Stimulated activated CD4-positive, alpha-beta T cell treated with anti-CD3 and anti-CD28 coated beads, TNF-alpha, amount 100 ng/mL, for 1 hour (primary cell): ENCODE measurements at places on chromosomes 12 and 14.

- DNase-seq: no peak
Measured at GRCh38 chr12:32312049-32312670, 87.2 kb upstream of the FGD4 start.

DNA sequence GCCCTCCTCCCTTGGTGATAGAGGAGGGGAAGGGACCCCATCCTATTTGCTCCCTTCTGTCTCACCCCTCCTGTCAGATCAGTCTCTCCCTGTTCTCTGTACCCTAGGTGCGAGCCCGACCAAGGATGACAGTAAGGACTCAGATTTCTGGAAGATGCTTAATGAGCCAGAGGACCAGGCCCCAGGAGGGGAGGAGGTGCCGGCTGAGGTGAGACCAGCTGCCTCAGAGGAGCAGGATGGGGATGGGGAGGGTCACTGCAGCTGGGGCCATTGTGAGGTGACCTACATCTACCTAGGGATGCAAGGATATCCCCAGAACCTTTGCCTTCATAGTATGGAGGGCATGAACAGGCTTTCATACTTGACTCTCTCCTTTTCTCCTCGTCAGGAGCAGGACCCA is 22.2 kb downstream of the AGAP2 start:
- DNase-seq: no peak

DNA sequence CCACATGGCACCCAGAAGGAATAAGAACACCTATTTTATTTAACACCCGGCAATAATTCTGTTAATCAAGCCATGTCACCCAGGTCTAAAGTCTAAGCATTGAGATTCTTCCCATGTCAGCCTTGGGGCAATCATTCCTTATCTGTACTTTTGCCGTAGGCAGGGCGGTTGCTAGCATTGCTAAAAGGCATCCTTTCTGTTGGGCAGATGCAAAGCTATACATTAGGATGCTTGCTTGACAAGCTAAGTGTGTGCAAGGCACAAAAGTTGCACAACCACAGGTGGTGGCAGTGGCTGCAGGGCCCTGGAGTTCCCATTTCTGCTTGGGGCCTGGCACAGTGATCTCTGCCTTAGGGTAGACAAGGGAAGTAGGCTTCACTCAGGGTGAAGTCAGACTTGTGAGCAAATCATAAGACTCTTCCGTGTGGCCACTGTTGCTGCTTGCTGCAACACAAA is 12.5 kb upstream of the GALNT6 start:
- no peak for DNase-seq

DNA sequence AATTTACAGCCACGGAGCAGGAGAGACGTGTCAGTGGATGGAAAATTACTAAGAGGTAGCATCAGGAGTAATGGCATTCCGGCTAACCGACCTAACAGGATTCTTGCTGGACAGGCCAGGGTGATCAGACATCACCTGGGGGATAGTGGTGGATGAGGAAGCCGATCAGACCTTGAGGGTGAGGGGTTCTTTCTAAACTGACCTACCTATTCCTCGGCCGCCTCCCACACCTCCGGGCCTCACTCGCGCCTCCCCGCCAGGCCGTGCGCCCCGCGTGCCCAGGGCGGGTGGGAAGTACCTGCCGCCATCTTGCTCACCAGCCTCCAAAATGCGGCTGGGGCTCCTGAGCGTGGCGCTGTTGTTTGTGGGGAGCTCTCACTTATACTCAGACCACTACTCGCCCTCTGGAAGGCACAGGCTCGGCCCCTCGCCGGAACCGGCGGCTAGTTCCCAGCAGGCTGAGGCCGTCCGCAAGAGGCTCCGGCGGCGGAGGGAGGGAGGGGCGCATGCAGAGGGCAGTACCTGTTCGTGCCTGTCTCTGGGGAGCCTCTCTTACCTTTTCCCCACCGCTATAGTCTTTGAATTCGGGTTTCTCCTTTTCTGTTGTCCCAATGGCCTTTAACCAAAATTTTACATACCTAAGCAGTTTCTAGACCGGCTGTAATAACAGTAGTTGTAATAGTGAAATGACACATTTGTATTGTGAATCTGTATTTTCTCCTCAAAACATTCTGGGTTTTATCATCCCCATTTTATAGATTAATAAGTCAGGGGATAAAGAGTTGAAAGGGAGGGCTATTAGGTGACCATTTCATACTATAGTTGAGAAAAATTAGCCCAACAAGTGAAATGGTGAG is at the start of gene TMPRSS12:
Gene TMPRSS12 (plus strand): TSS at position 290 of the 857 bp plus-strand sequence. CDS start 39 bp downstream, at position 329.
- no peak for DNase-seq

GRCh38 chr14:103871596-103872480 is 24.5 kb upstream of the PPP1R13B start:
- peak; percentile 26 for DNase-seq

DNA sequence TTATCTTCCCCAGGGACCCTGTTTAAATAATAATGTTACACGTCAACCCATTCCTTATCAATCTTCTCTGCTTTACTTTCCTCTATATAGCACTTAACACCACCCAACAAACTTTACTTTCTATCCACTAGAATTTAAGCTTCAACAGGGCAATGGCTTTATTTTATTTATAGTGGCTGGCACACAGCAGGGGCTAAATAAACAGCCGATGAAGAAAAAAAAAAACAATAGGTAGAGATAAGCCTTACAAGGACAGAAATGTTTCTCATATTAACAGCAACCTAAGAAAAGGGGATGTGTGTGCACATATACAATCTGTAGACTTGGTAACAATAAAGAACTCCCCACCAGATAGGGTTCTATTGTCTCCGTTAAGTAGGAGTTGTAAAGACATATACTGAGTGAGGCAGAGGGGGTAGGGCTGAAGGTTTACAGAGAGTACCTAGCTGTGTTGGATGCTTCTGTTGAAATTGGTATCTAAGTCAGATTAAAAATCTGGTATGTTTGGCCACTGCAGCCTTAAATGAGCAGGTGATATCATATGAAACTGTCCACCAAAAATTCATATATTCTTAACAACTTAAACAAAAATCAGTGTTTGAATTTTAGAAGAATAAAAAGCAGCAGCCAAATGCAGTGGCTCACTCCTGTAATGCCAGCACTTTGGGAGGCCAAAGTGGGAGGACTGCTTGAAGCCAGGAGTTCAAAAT is 24.7 kb upstream of the AP4S1 start:
- DNase-seq: no peak

GRCh38 chr12:51389302-51389999 is 1.8 kb downstream of the GALNT6 start:
- no peak for DNase-seq

DNA sequence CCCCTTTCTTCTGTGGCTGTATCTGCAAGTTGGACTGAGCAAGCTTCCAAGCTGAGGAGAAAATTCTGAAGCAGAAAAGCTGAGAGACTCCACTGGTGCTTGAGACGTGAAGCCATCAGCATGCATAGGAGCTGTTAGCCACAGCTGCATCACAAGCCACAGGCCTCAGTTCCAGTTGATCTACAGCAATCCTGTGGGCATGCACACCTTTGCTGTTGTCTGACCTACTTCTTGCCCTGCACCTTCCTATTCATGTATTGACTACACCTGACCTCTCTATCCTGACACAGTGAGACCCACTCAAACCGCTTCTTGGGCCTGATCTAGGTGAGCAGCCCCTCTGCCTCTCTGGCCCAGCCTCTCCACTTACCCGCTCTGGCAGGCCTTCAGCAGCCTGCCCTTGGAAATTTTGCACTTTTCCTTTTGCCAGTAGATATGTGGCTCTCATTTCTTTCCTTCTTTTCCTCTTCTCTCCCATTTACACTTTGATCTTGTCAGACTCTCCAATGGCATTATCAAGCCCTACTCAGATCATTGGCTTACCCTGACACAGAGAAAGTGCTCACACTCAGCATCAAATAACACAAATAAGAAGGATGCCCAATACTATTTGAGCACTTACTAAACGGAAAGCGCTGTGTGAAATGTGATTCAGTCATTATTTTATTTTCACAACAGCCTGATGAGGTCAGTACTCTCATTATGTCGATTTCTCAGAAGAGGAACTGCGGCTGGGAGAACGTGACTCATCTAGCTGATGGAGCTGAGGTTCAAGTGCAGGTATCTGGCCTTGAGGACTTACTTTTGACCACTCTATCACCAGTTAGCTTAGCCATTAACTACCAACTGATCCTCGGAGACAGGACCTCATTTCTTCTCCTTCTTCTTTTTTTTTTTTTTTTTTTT is 21.9 kb upstream of the PTGR2 start:
- no peak for DNase-seq

DNA sequence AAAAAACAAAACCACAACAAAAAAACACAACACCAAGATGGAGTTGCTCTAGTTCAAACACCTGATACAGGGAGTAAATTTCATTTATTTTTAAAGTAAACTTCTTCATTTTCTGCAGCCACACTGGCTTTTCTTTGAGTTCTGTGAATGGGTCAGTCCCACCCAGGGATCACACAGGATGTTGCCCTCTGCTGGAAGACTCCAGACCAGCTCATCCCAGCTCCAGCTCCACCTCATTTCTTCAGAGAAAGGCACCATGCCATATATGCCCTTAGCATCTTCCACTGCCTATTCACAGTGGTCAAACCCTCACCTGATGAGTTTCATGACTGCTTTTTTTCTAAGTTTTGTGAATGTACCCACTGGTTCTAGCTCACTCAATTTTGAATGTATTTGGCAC is 8.0 kb downstream of the GLIPR1 start:
- no peak for DNase-seq

- DNase-seq: peak; percentile 10
Measured at GRCh38 chr14:74459289-74459946, 33.4 kb upstream of the SYNDIG1L start.

DNA sequence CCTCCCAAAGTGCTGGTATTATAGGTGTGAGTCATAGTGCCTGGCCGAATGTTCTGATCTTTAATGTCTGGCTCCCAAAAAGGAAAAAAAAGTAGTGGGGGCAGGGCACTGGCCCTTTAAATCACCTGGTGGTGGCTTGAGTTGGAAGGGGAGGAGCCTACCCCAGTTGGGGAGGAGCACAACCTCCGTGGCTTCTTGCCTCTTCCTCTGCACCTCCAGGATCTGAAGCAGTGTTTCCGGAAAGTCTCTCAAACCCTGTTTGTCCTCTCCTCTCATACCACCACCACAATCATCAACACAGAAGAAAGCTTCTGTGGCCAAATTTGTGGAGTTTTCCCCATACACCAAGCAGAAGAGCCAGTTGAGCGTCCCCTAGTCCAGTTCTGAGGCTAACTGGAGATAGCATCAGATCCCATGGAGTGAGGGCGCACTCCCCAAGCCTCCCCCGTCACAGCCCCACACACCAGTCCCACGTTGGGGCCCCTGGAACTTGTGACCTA is 24.3 kb upstream of the RCOR1 start:
- DNase-seq: peak; percentile 23

GRCh38 chr14:50790589-50790988 is 40.4 kb downstream of the NIN start:
- no peak for DNase-seq

GRCh38 chr14:91354979-91355685 is 62.5 kb downstream of the CCDC88C start:
- no peak for DNase-seq

DNA sequence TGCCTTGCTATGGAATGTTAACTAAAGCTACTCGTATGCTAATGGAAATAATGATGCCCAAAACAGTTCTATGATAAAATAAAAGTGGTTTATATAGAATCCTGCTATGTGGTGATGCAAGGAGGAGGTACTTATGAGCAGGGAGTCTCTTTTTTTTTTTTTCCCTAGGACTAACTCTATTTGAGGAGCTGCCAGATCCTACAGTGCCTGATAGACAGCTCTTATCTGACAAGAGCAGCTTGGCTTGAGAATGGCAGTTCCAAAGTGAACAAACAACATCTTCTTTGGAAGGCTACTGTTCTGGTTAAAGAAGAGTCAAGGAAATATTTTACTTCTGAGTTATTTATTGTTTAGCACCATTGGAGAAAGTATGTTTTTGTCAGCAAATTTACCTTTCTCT is 10.2 kb upstream of the ACSM4 start:
- DNase-seq: no peak

DNA sequence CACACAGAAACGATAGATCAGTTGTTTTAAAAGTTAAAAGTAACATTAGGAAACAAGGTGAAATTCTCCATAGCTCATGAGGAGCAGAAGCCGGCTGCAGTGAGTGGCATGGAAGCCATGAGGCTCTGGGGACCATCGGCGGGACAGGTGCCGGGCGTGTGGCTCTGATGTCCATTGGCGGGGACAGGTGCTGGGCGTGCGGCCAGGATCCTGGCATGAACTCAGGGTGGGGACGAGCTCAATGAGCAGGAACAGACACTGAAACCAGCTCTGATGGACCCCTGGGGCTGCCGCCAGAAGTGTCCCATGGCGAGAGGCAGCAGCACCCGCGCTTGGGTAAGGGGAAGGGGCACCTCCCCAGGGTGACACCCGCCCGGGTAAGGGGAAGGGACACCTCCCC is 75.1 kb downstream of the NOC4L start:
- no peak for DNase-seq

GRCh38 chr12:21647179-21647578 is 10.5 kb downstream of the LDHB start:
- no peak for DNase-seq

DNA sequence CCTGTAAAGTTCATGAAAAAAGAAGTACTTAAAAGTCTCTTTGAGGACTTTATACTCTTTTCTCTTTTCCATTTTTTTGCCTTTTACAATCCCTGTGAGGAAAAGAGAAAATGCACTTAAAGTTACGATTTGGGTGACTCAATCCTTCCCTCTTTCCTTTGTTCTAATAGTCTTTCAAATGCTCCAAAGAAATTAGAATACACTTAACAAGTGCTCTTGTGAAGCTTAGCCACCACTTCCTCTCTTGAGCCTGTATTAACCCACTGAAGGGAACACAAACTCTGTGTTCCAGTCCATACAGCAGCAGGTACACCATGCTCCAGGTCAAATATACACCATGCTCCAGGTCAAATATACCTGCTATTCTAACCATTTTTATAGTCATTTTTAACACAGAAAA is 581.1 kb upstream of the MGAT4C start:
- DNase-seq: no peak

DNA sequence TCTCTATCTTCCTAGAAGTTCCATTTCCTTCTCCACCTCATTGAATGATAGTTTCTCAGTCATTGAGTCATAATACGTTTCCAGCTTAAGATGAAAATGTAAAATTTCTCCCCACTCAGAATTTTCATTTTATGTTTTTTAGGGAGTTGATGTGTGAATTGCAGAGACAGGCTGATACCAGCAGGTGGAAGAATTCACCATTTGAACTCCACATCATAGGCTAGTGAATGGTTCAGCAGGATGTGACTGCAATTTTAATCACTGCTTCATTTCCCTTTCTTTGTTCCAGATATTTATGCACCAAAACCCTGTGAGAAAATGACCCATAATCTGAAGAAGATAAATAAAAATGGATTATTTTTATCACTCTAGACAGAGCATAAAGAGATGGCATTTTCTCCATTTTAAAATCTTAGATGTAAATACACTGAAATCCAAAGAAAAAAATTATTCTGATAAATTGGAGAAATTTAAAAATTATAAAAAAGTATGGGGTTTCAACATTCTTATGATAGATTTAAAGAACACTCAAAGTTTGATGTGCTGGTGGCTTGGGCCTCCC is 10.6 kb upstream of the PYGL start:
- no peak for DNase-seq

DNA sequence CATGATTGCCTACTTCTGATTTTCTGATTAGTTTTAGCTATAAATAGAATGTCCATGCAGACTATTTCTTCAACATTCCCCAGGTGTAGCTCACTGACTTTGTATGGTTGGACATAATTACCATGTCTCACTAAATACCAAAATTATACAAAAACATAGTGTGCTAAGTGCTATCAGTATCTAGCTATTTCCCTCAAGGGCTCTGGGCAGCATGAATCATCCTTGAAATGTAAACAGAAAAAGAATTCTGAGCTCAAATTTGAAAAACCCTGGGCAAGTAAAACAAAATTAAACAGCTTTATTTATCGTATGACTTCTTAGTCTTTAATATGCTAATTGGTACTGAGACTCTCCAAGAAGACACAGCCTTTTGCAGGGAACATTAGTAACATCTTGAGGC is 82.9 kb downstream of the SPATA7 start:
- DNase-seq: no peak

GRCh38 chr14:76826122-76826521 is at the start of gene LRRC74A:
TSS of gene LRRC74A (plus strand) at chr14:76826408. CDS start at chr14:76826698, 290 bp downstream.
- no peak for DNase-seq
